ENCODE measurements at places on chromosomes 7 and 10.

- no peak for DNase-seq
These were observed 15.1 kb upstream of the MRC1 start for GRCh38 chr10:17793823-17794644.

GRCh38 chr7:91752102-91752501, 128.4 kb downstream of the MTERF1 start:
- no peak for DNase-seq

DNA sequence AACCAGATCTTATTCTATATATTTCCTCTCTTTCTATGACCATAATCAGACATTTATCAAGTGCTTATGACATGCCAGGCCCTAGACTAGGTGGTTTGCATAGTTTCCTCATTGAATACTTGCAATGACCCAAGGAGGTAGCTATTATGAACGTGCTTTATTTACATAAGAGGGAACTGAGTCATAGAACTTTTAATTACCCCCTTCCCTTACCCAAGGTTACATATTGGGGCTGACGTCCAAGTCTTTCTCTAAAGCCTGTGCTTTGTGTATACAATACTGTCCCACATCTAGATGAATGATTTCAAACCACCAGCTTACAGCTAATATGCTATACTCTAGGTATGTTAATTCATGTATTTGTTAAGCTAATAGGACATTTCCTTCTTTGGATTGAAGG, 91.9 kb upstream of the NPY start:
- no peak for DNase-seq

- DNase-seq = no peak
These were observed 19.3 kb downstream of the PAPOLB start for GRCh38 chr7:4842319-4843064.

GRCh38 chr10:34001087-34001580, 666.7 kb upstream of the NRP1 start:
- no peak for DNase-seq

DNA sequence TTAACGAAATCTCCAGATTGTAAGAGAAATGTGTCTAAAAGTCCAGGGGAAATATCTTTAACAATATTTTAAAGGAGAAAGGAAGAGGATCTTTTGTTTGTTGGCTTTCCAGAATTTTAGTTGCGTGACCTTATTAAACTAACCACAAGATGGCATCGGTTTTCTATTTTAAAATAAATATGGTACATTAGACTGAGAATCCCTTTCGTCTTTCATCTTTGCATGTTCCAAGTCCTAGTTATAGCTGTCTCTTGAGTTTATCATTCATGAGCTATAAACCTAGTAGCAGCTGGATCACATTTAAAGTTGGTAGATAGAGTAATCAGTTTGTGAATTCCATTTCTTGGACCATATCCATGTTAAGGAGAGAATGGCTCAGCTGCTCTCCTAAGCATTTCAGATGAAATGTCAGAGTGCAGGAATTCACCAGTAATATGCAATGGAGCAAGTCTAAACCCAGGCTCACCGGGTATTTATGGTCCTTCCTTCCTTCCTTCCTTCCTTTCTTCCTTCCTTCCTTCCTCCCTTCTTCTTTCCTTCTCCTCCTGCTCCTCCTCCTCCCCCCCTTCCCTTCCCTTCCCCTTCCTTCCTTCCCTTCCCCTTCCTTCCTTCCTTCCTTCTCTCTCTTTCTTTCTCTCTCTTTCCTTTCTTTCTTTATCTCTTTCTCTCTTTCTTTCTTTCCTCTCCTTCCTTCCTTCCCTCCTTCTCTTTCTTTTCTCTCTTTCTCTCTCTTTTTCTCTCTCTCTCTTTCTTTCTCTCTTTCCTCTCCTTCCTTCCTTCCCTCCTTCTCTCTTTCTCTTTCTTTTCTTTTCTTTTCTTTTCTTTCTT, 57.8 kb upstream of the RAB18 start:
- no peak for DNase-seq

- DNase-seq = no peak
These were observed 8.2 kb downstream of the TRA2A start for GRCh38 chr7:23523486-23524075.

DNA sequence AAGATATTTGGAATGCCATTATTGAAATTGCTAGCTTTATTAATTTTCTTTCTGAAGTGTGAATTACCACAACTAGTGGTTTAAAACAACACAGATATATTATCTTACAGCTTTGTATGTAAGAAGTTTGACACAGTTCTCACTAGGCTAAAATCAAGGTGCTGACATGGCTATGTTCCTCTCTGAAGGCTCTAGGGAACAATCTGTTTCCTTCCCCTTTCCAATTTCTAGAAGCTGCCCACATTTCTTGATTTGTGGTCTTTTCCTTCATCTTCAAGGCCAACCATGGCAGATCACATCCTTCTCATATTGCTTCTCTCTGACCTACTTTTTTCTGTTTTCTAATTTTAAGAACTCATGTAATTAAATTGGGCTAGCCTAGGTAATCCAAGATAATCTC, 43.3 kb upstream of the SLC26A3 start:
- DNase-seq = no peak

DNA sequence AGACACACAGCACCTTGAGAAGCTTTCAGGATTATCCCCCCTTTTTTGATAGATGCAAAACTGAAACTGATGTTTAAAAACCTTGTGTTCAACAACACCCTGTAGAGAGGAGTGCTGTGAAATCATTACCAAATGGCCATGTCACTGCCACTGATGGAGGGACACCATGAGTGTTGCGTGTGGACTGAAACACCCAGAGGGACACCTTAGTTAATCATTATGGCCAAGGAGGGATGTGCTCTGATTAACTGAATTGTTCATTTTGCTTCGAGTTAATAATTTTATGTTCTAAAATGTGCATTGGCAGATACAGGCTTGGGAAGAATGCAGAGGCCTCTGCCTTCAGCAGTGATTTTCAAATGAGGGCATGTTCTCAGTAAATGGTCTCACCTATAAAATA, 226.0 kb downstream of the KLF6 start:
- DNase-seq = no peak

All from stimulated activated effector memory CD8-positive, alpha-beta T cell treated with anti-CD3 and anti-CD28 coated beads, Interleukin-12 subunit alpha, Interleukin-12 subunit beta, amount 100 ng/mL, for 72 hours (primary cell).